ENCODE measurements at places on chromosomes 1 and 21.

DNA sequence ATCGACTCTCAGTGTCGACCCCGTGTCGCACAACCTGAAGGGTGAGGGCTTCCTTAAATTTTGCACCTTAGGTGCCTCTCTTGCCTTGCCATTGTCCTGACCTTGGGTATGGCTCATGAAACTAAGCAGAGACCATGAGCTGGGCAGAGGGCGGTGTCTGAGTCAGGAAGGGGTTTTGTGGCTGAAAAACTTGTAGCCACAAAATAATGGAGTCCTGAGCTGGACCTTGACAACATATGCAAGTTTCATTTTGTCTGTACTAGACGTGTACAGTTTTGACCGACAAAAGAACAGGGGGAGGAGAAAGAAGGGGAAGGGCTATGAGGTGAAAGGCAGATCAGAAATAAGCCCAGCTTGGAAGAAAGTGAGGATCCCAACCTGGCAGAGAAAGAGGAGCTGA, 8.3 kb upstream of the RUNX1 start:
- DNase-seq = no peak

DNA sequence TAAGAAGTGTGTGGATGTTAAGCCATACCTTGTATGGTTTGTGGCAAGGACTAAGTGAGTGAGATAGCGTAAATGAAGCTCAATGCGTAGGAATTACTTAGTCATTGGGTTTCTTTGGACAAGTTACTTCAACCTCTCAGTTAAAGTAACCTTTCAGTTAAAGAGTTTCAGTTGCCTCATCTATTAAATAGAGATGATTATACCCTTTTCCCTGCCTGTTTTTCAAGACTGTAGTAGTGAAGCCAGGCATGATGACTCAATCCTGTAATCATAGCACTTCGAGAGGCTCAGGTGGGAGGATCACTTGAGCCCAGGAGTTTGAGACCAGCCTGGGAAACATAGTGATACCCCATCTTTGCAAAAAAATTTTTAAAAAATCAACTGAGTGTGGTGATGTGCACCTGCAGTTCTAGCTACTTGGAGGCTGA, 6.3 kb downstream of the ZMPSTE24 start:
- DNase-seq = no peak

- no peak for DNase-seq
Measured at GRCh38 chr1:217495249-217495648, 135.6 kb downstream of the GPATCH2 start.

- no peak for DNase-seq
Measured at GRCh38 chr1:198267921-198268320, 111.1 kb downstream of the NEK7 start.

DNA sequence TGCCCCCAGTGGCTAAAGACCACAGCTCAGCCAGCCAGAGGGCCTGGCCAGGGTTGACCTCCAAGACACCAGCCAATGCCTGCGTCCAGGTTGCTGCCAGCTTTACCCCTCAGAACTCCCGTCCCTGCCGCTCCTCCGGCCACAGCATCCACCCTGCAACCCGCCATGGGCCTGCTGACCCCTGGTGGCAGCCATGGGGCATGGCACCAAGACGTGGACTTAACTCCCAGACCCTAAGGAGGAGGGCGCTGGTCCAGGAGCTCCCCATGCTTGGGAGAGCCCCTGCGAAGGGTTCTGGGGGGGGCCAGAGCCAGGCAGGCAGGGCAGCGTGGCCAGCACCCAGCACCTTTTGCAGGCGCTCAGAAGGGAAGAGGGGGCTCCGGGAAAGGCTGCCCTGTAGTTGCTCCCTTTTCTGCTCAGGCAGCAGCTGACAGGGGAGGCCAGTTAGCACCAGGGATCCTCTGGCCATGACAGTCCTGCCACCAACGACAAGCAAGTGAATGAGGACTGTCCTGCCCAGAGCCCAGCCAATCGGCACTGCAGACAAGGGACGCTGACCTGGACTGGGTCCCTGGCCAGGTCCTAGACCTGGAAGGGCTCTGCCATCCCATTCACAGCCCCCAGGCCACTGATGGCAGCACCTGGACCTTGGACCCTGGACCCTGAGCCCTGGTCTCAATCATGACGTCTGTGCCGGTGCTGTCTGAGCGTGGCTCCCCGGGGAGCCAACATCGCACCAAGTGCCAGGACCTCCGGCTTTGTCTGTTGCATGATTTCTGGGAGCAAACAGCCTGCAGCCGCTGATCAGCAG, 246.2 kb downstream of the NPHP4 start:
- DNase-seq = peak; percentile 80

- no peak for DNase-seq
Measured at GRCh38 chr21:43968410-43969114, 43.5 kb upstream of the TRAPPC10 start.

GRCh38 chr1:236035681-236036101, 29.2 kb downstream of the NID1 start:
- no peak for DNase-seq

- DNase-seq = no peak
Measured at GRCh38 chr1:160647329-160647720, 481 bp upstream of the SLAMF1 start.

DNA sequence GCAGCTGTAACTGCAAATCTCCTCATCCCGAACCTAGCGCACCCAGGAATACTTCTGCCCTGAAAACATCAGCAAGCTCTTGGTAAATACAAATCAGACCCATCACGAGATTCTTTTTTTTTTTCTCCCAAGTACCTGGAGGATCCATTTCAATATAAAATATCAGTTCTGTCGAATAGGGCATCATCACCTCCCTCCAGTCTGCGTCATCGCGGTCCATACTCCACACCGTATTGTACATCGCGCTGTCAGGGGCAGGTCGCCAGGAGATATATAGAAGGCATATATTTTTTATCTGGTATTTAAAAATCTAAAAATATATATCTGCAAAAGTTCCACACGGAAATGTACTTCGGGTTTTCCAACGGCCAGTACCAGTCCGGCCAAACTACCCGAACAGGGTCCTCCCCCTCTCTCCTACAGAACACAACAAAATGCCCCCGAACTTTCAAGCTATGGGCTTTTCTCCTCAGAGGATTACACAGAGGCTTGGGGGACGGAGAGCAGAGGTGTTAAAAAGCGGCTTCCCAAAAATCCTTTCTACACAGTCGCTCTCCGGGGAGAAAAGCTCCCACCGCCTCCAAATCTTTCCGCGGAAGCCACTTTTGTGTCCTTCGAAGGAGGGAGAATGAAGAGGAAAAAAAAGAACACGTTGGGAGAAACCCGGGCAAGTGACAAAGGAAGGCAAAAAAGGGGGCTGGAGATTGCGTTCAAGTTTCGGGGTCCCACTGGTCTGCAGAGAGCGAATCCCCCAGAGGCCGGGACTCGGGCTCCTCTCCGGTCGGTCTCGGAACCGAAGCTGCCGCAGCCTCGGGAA, 509 bp downstream of the PIK3R3 start:
- no peak for DNase-seq

- no peak for DNase-seq
Measured at GRCh38 chr1:223811634-223812101, 34.1 kb downstream of the TP53BP2 start.

GRCh38 chr1:207644166-207644851, 624 bp upstream of the CR1L start:
- DNase-seq = no peak

DNA sequence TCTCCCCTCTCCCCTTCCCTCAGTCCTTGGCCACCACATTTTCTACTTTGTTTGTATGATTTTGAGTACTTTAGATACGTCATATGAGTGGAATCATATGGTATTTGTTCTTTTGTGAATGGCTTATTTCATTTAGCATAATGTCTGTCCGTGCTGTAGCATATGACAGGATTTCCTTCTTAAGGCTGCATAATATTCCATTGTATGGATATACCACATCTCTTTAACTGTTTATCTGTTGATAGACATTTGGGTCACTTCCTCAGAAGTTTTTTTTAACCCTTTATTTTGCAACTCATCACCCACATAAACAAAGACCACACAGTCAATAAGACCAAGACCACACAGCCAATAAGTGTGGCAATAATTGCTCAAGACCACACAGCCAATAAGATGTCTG, 24.9 kb downstream of the FAM163A start:
- no peak for DNase-seq

DNA sequence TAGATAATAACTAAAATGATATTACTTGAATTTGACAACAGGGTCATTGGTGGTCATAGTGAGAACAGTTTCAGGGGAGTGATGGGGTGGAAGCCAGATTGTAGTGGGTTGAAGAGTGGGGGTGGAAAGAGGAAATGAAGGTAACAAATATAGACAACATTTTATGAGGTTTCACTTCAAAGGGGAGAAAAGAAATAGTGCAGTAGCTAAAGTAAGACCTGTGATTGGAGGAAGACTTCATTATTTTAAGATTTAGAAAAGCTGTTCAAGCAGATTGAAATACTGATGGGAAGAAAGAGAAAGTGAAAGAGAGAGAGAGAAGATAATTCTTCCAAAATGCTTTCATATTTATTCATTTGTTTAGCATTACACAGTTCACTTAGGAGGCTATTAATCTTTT, 52.0 kb upstream of the KCNA3 start:
- DNase-seq = no peak
